ENCODE measurements at places on chromosomes 1 and 21.

- no peak for DNase-seq
Observed at GRCh38 chr1:66132324-66132723, 339.6 kb downstream of the PDE4B start.

DNA sequence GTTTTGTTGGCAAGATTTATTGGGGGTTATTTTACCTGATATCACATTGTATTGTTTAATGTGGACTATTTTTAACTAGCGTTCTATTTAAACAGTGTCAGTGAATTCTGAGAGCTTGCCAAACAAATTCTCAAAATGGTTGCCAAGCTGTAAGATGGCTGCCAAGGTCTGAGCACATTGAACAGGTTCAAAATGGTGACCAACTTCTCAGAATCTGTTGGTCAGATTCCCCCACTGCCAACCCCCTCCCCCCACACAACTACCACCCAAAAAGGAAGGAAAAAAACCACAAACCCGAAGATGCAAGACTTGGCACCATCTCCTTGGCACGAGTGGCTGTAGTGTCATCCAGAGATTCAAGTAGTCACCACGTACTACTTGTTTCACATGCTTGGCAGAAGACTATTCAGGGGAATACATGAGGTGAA, 159.1 kb downstream of the NFIA start:
- no peak for DNase-seq

DNA sequence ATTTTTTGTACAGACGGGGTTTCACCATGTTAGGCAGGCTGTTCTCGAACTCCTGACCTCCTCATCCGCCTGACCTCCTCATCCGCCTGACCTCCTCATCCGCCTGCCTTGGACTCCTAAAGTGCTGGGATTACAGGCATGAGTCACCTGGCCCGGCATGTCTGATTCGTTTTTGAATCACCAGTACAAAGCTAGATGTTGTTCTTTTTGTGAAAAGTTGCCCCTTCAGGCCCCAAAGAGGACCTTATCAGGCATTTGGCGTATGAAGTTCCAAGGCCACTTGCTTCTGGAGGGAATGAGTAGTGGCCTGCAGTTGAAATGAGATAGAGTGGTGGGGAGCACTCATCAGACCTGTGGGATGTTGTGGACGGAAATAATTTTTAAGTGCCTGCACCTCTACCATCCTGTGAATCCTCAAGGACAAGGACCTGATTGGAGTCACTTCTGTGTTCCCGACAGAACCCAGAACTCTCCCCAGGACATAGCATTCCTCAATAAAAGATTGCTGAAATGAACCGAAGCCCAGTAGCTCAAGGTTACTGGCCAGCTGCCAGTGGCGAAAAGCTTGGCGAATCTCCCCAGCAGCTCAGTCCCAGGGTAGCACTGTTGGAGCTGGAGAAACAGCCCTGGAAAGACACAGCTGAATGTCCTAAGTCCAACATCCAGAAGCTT, 50.1 kb downstream of the NDUFS5 start:
- DNase-seq: no peak

DNA sequence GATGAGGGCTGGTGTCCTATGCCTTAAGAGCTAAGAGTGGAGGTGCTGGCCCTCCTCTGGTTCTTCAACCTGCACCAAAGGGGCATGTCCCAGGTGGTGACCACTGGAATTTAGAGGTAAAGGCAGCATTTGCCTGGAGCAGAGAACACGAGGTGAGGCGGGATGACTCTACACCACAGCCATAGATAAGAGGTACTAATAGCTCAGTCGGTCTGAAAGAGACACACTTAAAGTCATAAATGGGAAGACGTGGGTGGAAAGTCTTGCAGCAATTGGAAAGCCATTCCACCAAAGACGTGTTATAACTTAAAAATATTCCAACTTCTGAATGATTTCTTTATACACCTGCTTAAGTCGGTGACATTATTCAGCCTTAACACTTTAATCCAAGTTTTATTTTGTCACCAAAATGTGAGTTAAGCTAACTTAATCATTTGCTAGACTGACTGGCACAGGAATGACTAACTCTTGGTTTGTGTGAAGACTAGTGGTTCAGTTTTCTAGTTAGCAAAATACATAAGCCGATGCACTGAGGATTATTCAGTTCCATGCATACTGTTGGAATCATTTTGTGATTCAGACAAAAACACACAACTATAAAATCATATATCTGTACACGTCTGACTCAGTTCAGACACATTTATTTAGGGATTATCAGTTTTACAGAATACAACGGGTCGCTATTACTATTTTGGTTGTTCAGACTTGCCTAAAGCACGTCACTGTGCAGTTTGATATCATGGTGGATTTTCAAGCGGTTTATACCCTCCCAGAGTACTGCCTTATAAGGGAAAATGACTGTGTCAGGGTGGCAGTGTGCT, 4.6 kb upstream of the ETS2 start:
- DNase-seq: no peak

DNA sequence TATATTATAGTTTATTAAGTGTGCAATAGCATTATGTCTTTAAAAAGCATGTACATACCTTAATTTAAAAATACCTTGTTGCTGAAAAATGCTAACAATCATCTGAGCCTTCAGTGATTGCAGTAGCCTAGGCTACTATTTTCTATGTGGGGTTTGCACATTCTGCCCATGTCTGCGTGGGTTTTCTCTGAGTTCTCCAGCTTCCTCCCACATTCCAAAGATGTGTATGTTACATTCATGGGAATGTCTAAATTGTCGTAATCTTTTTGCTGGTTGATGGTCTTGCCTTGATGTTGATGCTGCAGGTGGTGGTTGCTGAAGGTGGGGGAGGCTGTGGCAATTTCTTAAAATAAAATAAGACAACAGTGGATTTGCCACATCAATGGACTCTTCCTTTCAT, 12.5 kb downstream of the AADACL3 start:
- DNase-seq: no peak

DNA sequence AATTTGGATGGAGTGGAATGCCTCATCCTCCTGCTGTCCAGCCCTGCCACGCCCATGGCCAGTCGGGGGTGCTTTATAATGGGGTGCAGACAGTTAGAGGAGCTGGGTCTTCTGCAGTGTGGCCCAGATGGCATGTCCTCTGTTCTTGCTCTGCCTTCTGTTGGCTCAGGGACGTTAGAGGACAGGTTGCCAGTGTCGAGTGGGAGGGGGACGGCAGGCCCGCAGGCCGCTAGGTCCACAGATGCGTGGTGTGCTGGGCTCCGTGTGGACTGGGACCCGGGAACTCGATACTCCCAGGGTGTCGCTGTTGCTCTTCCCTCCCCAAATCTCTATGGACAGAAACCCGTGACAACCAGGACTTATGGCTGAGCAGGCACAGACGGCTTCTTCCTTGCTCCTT, 33.3 kb downstream of the SIM2 start:
- DNase-seq: no peak

DNA sequence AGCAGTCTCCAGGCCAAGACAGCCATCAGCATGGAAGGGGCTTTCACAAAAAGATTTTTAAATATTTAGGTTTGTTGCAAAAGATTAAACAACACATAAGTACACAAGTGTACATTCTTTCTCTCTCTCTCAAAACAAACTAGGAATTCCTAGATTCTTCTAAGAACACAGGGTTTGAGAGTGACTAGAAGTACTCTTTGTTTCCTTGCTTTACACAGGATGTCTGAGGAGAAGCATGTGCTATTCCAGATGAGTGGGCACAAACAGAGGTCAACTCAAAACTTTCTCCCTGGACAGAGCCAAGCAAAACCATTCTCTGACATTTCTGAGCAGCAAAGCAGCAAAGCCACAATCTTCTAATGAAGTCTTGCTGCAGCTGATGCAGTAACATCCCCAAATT, 210.6 kb upstream of the HOOK1 start:
- DNase-seq: no peak

DNA sequence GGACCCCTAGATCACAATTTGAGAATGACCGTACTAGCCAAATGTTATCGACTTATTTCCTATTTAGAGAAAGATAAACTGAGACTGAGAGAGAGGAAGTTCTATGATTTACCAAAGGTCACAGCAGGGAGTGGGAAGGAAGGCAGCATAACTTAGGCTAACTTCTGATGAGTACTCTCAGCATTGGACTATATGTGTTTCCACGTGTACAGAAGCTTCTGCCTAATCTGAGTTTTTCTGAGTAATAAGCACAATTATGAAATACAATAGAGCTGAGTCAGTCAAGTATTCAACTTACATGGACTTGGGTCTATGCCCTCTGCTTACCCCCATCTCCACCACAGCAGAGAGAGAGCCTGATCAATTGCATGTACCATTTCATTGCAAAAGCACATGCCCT, 88.1 kb upstream of the HIVEP3 start:
- no peak for DNase-seq

- no peak for DNase-seq
Observed at GRCh38 chr1:237000191-237000590, 4.0 kb downstream of the MT1HL1 start.

DNA sequence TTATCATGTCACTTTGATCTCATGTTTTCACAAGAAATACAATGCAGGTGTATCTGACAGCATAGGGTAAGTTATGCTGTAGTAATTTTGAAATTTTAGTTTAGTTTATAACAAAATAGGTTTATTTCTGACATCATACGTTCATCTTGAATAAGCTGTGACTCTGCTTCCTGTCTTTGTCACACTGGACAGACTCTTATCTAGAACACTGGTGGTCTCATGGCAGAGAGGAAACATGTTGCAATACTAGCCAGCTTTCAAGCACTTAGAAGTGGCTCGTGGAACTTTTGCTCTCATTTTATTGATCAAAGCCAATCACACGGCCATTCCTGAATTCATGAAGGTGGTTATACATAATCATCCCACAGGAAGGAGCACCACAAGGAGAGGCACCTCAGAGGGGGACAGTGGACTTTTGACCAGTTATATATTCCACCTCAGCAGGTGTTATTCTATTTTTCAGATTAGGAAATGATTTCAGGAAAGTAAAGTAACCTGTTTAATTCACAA, 46.5 kb downstream of the CYP2J2 start:
- DNase-seq: no peak

- no peak for DNase-seq
Observed at GRCh38 chr1:215479567-215479966, 87.5 kb upstream of the KCTD3 start.

GRCh38 chr1:209191262-209191634, 392.3 kb upstream of the CAMK1G start:
- DNase-seq: no peak

Data from SK-N-SH (cell line).